ENCODE measurements at places on chromosomes 1 and 21.

DNA sequence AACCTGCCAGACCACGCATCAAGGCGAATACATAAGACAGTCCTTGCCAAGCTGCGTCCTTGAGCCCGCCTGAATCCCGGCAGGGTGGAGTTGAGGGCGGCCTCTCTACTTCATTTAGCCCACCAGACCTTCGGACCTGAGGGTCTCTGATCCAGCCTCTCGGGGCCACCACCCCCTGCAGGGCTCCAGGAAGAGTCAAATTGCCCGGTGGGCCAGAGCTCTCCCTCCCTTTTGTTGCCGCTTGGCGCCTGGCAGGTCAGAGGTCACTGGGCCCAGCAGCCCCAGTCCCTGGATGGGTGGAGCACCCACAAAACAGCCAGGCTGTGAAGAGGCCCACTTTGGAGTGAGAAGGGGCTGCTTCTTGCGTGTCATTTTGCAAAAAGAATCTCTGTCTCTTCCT lies 9.0 kb downstream of the GNG4 start:
- DNase-seq = no peak

DNA sequence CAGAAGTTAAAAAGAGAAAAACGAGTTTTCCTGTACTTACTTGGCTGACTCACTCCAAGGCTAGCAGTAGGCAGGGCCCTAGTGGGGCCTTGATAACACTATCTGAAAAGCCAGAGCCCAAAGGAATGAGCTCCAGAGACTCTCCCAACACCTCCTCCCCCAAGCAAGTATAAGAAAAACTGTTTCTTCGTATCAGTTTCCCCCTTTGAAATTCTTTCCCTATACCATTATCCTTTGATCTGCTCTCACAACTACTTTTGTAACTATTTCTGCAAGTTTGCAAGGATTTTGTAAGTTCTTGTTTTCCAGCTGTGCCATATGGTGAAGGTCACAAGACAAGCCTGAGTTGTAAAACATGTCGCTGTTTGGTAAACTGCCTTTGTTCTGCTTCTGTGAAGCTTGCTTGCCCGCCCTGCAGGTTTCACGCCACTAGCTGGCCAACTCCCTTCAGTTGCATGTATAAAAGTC lies 36.5 kb upstream of the KCNJ15 start:
- DNase-seq = no peak

- no peak for DNase-seq
These were observed 10.7 kb downstream of the RORC start for GRCh38 chr1:151820940-151821339.

- DNase-seq = no peak
These were observed 66.1 kb upstream of the ZBTB40 start for GRCh38 chr1:22385537-22385936.

DNA sequence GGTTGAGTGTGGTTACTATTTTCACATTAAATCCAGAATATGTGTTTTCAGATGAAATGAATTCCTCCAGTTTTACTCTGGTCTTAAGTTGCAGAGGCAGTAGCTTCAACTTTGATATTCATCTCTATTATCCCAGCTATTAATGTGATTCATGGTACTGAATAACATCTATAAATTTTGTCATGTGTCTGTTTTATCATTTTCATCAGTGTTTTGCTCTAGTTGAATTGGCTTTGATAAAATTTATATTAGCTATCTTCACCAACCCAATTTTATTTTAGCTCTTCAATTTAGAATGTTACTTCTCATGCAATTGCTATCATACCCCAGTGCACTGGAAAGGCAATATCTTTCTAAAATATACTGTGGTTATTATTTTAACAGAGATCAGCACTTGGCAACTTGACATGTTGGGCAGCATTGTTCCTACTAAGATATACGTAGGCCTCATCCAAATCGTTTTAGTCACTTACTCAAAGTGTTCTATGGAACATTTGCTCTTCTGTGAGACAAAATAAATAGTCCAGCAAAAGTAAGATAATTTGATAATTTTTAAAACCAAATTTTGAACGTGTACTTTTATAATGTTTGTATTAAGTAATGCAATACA lies 184.3 kb downstream of the NCAM2 start:
- no peak for DNase-seq

DNA sequence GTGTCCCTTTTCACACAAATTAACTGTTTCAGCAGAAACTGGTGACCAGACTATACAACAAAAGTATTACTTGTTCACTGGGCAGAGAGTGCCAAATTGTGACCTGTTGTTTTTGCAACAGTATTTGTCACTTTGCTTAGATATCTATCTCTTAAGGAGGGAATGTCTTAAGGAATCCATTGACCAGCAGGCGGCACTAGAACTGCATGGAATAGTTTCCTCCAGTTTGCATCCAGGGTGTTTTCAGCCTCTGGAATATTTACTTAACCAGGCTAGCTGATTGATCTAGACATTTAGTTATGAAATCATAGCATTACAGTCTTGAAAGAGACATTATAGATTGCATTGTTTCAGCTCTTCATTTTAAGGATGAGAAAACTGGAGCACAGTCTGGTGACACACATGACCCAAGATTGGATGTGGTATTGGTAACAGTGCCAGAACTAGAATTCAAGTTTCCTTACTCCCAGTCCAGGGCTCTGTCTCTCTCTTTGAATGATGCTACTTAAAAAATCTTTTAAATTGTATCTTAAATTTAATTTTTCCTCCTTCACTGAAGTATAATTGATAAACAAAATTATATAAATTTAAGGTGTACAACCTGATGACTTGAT lies 16.9 kb downstream of the RPTN start:
- DNase-seq = peak; percentile 13

DNA sequence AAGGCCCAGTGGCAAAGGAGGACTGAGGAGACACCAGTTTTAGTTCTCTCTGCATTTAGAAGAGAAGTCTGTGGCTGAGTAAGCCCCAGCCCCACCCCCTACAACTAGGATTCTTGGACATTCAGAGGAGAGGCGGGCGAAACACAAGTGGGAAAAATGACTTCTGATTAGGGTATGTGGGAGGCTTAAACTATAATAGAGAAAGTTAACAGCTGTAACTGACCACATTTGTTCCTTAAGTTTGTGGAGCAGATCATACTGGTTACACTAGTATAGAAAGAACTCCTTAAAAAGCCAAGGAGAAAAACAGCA lies 11.2 kb upstream of the TRIM33 start:
- no peak for DNase-seq

DNA sequence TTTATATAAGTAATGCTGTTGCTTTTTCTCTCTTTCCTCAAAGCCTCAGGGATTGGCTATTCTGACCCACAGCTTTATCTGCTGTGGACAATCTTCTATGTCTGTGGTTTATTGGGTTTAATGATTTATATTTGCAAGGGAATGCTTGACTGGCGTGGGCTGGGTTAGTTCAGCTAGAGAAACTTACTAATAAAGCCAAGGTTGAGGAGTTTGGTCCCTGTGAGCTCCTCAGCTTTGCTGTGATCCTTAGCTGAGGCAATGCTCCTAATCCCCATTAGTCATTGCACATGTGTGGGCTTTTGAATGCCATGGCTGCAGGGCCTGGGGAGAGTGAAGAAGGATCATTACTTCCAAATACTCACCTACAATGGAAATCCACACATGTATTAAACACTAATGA lies 179.3 kb downstream of the ZNF326 start:
- no peak for DNase-seq

DNA sequence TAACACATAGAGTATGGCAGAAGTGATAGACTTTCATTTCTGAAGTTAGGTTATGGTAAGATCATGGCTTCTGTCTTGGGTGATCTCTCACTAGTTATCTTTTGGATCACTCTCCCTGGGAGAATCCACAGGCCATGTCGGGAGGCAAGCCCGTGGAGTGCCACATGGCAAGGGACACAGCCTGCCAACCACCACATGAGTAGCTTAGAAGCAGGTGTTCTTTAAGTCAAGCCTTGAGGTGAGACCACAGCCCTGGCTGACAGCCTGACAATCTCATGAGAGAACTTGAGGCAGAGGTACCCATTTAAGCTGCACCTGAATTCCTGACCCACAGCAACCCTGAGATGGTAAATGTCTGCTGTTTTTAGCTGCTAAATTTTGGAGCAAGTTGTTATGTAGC lies 130.4 kb downstream of the KCNN3 start:
- DNase-seq = no peak

DNA sequence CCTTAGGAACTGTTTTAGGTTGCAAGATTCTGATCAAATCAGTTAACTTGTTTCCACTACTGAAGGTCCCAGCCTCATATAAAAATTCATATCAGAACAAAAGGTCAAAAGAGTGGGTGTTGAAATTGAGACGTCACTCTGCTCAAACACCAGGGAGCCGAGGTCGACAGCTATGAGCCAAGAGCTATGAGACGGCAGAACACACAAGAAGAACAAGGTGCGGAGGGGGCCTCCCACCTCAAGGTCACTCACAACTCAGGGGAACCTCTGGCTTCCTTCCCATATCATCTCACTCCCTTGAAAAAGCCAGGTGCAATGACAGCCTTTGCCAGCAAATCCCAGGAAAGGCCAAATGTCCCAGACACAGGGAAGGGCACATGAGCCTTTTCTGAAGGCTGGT lies 749 bp downstream of the SEC16B start:
- no peak for DNase-seq

DNA sequence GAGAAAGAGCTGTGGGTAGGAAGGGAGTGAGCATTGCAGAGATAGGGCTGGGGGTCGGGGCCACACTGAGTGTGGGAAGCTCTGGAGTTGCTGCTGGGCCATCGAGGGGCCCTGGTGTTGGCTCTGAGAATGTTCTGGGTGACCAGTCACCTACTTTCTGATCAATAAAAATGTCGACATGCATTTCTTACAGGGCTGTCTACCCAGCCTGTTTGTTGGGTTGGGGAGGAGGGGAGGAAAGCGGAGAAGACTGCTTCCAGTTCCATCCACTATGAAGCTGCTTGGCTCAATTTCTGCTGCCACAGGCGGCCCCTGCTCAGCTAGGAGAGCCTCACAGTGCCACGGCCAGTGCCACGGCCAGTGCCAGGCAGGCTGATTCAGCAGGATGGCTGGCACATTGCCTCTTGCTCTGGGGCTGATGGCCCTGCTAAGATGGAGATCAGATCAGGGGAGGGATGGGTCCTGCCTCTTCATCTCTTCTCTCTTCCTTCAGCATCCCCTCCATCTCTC lies 3.0 kb upstream of the PADI3 start:
- DNase-seq = no peak

- no peak for DNase-seq
These were observed 35.6 kb upstream of the PCBP3 start for GRCh38 chr21:45607909-45608295.

GRCh38 chr1:16158025-16158424 lies 2.2 kb upstream of the EPHA2 start:
- no peak for DNase-seq

GRCh38 chr1:214854126-214854875 lies 228.2 kb upstream of the KCNK2 start:
- no peak for DNase-seq

DNA sequence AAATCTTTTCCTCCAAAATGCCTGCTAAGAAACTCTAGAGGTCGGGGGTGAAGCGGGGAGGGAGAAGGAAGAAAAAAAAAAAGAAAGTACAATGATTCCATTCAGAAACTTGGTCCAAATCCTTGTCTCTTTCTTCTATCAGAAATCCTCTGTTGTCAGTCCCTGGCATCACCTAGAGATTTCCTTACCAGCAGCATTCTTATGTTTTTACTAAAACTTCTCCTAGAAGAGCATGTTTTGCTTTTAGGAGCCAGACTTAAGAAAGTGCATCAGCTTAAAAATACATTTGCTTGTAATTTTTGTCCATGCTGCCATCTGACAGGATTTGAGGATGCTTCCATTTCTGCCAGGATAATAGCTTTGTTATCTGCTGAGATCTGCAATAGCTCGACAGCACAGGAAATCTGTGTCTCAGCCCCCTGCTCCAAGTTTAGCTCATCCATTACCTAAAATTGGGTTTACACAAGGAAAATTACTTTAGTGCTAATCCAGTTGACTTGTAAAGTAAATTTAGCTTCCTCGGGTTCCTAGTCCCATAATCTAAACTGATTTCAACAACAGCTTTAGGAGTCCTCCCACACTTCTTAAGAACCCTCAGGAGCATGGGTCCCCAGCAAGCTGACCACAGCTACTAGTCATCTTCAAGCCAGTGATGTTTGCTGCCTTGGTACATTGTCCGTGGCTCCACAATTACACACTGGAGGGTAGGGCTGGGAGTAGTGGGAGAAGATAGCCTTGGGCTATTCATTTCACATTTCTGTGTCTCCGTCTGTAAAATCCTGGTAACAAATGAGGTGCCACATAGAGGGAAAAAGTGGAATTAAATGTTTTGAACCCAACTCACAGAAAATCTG lies 92.3 kb upstream of the UBE2U start:
- DNase-seq = no peak

DNA sequence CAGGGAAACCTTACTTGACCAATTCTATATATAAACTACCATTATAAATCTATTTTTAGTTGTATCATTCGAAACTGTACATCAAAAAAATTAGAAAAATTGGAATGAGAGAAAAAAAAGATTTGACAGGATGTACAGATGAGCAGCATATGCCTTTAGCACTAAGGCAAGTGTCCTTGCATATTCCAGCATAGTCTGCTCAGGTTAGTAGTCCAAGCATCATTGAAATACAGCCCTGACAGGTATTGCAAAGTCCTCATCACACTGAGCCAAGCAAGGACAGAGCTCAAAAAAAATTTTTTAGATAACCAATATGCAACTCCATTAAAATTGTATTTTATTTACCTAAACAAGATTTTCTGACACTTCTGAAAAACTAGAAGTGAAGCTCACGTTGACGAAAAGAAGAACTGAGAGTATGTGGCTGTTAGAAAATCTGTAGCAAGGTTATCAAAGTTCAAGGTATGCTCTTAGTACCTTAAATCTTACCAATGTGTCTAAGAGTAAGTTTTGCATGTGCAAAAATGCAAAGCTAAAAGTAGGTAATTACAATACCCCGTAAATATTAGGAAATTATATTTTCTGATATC lies 465.6 kb upstream of the ADGRL4 start:
- no peak for DNase-seq

GRCh38 chr1:241485145-241485544 lies 34.4 kb downstream of the FH start:
- no peak for DNase-seq

- DNase-seq = peak; percentile 22
These were observed 15.9 kb downstream of the PSEN2 start for GRCh38 chr1:226886122-226886901.

DNA sequence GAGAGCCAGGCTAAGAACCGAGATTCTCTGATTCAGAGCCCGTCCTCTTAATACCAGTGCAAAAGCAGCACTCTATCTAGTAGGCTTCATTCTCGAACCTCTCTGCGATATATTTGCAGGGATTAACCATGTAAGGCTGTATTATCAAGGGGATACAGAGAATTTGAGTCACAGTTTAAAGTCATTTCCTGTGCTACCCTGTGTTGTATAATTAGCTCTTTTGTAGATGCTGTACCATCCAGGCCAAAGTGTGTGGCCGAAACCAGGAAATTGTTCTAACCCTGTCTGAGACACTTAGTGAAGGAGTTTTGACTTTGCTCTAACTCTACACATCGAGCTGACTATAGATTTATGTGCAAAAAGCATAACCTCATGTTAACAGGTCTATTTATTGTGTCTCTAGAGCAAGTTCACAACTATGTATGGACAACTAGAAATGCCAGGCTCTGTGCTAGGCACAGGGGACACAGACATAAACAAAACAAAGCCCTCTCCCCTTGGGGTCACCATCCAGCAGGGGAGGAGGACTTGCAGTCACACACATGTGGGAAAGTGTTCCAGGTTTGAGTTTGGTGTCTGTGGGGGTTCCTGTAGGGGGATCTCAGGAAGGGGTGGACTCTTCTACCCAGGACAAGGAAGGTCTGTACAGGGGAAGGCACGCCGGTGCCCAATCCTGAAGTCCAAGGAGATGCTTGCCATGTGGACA lies 182.2 kb downstream of the DHRS3 start:
- DNase-seq = no peak

GRCh38 chr21:19999369-20000272 lies 998.6 kb upstream of the NCAM2 start:
- no peak for DNase-seq

- no peak for DNase-seq
These were observed 117.7 kb downstream of the TPTE start for GRCh38 chr21:10639123-10639522.
